ENCODE measurements at places on chromosomes 2 and 18. TPM values are rescaled to one million over a fixed set of nuclear protein-coding genes. Genes with fewer than 3 reads are reported as not detected.

Gene LOXL3
- 11.3 TPM for polyA plus RNA-seq

Gene CASP10
- 7.3 TPM for polyA plus RNA-seq

DNA sequence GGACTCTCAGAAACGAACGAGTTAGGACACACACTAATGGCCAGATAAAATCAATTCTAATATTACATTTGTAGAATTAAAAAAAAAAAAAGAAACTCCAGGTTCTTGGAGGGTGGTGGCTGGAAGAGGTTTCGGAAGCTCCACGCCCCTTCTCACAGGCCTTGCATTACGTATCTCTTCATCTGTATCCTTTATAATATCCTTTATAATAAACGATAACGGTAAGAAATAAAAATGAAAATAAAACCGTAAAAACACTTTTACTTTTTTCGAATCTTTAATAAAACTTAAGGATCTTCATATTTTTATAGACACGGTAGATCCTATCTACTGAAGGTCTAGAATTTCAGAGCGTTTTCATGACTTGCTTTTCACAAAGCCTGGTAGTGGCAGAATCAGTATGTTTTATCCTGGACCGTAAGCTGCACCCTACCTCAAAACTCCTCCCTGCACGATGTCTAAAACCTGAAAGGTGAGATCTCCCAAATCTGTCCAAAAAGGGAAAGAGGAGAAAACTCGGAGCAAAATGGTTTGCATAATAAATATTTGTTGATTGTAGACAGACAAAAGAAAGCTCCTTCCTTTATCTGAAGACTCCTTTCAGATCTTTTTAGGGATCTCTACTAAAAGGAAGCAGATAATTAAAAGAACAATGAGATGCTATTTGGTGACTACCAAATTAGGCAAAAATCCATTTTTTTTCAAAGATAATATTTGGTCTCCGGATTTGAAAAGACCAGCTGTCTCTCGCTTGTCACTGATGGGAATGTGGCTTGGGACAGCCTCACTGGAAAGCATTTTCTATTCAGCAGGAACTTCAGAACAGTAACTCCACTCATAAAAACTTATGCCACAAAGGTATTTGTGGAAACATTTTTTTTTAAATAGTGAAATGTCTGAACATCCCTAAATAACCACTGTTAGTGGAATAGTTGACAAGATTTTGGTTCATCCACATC lies 2.0 kb upstream of the CXCR4 start:
- no peak for DNase-seq

DNA sequence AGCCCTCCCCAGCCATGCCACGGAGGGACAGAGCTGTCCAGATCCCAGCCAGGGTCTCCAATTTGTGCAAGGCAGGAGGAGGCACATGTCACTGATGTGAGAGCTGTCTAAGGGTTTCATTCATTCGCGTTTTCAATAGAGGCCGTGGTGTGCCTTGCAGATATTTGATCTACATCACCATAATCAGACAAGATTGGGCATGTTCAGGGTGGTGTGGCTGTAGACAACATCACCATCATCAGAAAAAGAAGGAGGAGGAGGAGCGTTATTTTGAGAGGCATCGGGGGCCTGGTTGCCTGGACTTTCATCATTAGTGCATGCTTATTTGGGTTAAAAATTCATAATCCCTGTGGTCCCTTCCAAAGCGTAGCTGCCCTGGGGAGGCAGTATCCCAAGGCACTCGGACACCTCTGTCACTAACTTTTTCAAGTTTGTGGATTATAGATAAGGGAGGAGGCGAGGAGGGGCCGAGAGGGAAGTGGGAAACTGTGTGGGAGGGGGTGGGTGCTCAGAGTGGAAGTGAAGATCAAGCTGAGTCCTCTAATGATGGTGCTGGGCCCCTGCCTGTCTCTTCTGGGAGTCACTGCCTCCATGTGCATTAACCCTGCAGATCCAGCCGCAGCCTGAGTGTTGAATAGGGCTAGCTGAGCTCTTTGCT lies 194.1 kb downstream of the CTIF start:
- DNase-seq, result no peak

GRCh38 chr2:203656522-203657287 lies 49.7 kb upstream of the CD28 start:
- no peak for DNase-seq

DNA sequence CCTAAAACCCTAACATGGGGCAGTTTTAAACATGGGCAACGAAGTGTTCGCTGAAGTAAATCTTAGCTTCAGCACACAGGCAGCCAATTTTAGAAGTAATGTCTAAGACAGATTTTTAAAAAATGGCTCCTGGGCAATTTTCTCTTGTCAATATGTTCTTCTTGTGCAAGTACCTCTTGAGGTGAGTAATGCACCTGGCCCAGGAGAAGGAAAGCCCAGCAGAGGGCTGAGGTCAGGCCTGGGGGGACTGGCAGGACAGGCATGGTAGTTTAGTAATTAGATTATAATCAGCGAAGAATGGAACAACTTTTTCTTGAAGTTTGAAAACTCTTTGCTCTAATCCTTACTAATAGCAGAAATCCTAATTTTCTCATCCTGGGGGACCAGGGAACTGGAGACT lies 77.6 kb downstream of the SPRED2 start:
- no peak for DNase-seq

All from right renal pelvis (tissue), 4 donors.